ENCODE measurements at places on chromosomes 1 and 21.

DNA sequence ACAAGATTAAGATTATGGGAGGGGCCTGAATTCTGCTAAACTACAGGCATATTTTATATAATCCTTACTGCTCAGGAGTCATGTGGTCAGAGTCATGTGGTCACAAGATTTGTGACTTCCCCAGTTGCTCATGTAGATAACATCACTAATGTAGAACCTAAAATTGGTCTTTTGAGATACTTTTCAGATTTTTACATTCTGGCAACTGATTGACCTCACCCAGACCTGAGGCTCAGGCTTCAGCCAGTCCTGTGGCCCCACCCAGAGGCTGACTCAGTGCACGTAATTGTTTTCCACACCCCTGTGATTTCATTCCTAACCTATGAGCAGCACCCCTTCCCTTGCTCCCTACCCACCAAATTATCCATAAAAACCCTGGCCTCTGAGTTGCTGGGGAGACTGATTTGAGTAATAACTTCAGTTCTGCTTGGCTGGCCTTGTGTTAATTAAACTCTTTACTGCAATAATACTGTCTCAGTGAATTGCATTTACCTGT is 41.7 kb upstream of the ZNF326 start:
- no peak for DNase-seq

DNA sequence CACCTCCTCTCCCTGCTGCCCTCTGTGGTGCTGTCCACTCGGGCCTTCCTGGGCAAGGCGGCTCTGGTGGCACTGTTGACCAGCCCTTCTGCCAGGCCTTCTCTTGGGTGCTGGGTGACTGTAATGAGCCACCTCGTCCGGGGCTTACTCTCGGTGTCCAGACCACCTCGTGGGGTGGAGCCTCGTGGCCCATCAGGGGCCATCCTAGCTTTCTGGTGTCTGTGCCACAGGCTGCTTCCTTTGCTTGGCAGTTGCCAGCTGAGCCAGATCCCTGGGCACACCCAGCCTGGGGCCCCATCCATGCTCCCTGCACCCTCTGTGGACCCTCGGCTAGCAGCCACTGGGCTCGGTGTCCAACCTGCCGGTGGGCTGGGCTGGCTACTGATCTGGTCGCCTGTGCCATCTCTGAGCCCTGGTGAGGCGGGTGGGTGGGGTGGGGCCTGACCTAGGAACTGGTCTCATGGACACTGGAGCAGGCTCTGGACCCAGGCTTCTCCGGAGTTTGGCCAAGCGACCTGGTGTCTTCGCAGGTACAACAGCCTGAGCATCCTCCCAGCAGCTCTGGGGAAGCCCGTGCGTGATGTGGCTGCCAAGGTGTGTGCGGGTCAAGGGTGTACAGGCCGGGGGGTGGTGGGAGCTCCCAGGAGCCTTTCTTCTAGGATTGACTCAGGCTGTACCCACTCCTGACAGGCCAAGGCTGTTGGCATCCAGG is 1.4 kb downstream of the PRXL2B start:
- DNase-seq, result no peak

GRCh38 chr1:158559696-158560095 is 5.5 kb upstream of the OR6Y1 start:
- DNase-seq, result no peak

DNA sequence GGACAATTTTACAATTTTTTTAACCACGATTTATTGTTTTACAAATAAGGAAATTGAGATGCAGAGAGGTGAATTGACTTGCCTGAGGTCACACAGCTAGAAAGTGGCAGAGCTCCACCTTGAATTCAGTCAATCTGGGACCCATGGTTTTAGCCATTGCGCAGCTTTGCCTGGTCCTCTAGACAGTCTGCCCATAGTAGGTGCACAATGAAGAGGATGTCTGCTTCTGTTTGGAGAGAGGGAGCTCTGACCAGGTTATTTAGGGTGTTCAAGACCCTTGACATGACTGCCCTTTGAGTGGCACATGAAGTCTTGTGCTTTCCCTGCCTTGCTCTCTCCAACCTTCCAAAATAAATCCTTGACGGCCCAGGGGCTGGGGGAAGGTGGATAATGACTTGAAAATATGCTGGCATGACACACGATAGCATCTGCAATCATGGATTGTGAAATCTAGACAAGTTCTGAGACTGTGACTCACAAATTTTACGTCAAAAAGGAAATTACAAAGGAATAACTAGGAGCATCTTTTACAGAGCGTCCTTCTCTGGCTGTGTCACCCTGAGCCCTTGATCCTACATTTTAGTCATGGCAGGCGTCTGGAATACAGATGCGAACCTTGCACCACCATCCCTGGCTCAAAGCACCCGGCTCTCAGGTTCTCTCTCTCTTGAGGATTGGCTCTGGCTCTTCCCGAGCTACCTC is 26.2 kb upstream of the ID3 start:
- no peak for DNase-seq

GRCh38 chr1:163877016-163877415 is 555.3 kb downstream of the NUF2 start:
- DNase-seq, result no peak

DNA sequence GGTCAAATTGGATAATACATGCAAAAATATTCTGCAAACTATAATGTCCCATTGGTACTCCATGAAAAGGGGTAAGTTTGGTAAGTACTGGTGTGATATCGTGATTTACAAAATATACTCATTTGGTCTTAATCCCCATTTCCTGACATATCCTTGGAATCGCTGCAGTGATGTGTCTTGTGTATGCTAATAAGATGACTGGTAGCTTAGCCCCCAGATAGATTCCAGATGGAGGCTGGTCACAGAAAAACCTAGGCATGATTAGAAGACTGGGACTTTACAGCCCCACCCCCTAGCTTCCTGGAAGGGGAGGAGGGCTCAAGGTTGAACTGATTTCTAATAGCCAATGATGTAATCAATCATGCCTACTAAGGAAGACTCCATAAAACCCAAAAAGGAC is 3.0 kb downstream of the VAMP4 start:
- no peak for DNase-seq

All from activated CD4-positive, alpha-beta T cell treated with anti-CD3 and anti-CD28 coated beads, Interleukin-2, amount 50 U/mL, for 24 hours (primary cell).